Thymus (tissue), 14 donors: ENCODE measurements at places on chromosomes 5 and 9.

GRCh38 chr9:70205366-70206020, 53.3 kb upstream of the SMC5 start:
- DNase-seq, result no peak

- DNase-seq, result no peak
Observed at GRCh38 chr9:124829334-124829669, 24.0 kb upstream of the WDR38 start.

DNA sequence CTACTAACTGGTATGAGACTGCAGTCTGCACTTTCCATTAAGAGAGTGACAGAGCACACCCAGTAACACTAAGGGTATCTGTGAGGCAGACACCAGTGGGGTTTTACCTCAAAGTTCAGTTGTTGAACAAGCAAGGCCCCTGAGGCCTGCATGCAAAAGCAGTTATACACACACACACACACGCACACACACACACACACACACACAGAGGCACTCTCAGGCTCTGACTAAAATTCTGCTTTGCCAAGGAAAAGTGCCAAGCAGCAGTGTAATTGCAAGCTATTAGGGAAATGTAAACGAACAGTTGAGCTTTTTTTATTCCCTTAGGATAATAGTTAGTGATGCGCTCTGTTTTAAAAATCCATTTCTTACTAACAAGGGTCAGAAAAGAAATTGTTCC, 377.1 kb downstream of the SPOCK1 start:
- no peak for DNase-seq

GRCh38 chr5:1378866-1379659, 34.2 kb upstream of the CLPTM1L start:
- no peak for DNase-seq

- no peak for DNase-seq
Observed at GRCh38 chr9:99828417-99829176, 6.9 kb downstream of the NR4A3 start.

GRCh38 chr5:9832921-9833320, 202.8 kb upstream of the TAS2R1 start:
- DNase-seq, result no peak

DNA sequence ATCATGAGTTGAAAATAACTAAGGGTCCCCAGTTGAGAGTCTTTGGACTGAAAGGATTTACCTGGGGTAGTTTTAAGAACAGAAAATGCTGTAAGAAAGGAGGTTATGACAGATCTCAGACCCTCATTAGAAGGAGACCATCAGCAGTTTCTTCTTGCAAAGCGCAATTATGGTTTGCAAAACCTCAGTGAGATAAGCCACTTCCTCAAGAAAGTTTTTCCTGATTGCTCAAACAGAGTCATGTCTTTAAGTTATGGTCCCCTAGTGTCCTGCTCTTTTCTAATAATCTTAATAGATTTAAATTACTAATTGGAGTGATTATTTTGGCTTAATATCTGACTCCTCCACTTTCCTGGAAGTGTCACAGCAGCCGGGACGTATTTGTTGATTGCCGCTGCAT, 293.2 kb upstream of the KLF4 start:
- DNase-seq, result no peak
